ENCODE measurements at places on chromosomes 1 and 21.
A peak's percentile ranks its signal among the peaks of the same experiment; 100 is the strongest.

DNA sequence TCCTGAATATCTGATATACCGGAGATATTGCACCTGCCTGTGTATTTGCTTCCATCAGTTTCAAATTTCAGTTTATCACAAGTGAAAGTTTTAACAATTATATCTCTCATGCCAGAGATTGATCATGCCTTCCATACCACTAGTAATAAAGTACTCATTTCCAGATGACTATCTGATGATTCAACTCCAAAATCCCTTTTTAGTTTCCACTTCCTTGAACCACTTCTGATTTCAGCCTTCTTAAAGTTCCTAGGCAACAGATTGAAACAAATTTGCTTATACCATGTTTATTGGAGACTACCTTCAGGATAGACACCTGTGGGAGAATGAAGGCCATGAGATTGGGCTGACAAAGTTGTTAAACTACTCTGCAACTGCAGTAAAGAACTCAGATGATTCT lies 21.5 kb upstream of the COL11A1 start:
- no peak for DNase-seq

GRCh38 chr1:111600886-111601386 lies 18.7 kb upstream of the RAP1A start:
- no peak for DNase-seq

GRCh38 chr1:186904361-186904760 lies 75.6 kb downstream of the PLA2G4A start:
- no peak for DNase-seq

- no peak for DNase-seq
Measured at GRCh38 chr1:87121711-87122163, 206.9 kb upstream of the LMO4 start.

GRCh38 chr1:95451904-95452303 lies 217.9 kb downstream of the RWDD3 start:
- DNase-seq: no peak

GRCh38 chr1:150976401-150976821 lies 1.8 kb upstream of the CERS2 start:
- no peak for DNase-seq

DNA sequence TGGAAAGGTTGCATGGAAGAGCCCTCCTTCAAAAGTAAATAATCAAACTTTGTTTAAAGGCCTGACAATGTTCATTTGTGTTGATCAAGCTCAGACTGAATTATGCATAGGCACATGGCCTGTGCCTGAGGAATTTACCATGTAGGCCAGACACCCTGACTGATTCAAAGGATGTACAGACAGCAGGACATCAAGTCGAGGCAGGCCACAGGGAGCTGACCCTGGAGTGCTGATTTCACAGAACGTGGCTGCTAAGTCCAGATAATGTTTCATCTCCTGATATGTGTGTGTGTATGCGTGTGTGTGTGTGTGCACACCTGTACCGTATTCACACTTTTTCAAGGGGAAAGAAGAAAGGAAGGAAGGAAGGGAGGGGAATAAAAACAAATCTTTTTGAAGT lies 34.1 kb downstream of the NAV1 start:
- DNase-seq: no peak

DNA sequence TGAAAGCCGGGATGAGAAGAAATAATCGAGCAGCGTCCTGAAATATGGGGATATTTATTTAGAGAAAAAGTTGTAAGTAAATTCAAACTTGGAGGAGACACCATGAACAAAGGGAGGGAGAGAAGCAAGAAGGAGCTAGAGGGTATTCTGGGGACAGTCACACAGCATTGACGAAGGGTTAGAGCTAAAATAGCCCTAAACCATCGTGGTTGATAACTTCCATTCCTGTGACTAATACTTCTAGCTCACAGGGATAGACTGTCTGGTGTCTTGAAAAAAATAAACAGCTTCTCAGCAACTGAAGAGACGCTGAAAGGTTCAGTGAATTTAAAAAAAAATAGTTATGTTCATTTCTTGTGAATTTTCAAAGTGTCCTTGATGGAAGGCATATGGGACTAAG lies 86.7 kb downstream of the LRRC53 start:
- DNase-seq: no peak

- DNase-seq: no peak
Measured at GRCh38 chr21:27306791-27307775, 340.2 kb upstream of the ADAMTS5 start.

GRCh38 chr1:42734201-42735035 lies 5.6 kb downstream of the CLDN19 start:
- DNase-seq: no peak

DNA sequence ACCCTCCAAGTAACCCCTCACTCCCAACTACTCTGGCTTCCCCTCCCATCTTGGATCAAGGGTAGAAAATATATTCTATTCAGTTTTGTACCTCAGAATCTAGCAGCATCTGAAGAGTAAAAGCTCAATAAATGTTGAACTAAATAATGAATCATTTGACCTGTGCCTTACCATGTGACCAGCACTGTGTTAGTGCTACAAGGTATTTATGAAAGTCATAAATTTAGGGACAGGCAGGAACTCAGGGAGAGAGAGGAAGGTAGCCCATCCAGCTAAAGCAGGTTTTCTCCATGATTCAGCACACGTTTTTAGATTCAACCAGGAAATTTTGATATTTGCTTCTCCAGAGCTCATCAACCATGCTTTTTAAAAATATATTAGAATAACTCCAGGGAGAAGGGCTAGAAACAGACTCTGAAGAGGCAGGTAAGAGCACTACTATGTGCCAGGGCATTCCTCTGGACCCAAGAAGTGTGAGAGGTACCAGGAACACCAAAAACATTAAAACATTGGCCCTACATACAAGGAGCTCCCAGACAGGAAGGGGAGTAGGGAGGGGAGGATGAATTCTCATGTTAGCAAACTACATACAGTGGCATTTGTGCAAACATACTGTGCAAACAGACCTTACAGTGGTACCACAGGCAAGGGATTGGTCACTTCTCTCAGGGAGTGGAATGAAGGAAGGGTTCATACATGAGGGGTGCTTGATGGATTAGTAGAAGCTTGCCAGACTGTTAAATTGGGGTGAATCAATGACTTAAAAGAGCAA lies 64.3 kb downstream of the FYB2 start:
- peak; percentile 4 for DNase-seq

DNA sequence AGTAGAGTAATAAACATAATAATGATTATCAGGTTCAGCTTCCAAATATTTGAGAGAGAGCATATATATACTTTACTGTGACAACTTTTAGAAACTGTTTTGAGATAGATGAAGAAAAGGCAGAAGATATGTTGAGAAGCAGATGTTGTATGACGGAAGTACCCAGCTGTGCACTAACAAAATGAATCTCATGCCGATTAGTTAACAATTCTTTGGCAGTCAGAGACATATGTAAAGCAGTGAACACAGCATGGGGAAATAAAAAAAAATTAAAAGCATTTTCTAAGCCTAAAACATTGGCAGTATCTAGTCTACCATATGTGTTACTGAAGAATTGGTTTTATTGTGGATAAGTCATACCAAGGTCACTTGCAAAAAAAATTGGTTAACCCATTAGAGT lies 51.8 kb downstream of the MAGI3 start:
- DNase-seq: no peak

GRCh38 chr1:202862679-202863560 lies 26.0 kb downstream of the RABIF start:
- DNase-seq: no peak
